ENCODE measurements at places on chromosomes 4 and X.

- peak; percentile 25 for DNase-seq
These were observed 270.1 kb upstream of the LDB2 start for GRCh38 chr4:17168571-17168970.

GRCh38 chr4:58776627-58777026 is 1666.4 kb upstream of the IGFBP7 start:
- no peak for DNase-seq

- peak; percentile 23 for DNase-seq
These were observed 775 bp downstream of the SHROOM4 start for GRCh38 chrX:50812995-50813842.

- no peak for DNase-seq
These were observed 30.3 kb downstream of the SLC16A2 start for GRCh38 chrX:74451450-74452198.

GRCh38 chr4:52907510-52907909 is 45.4 kb downstream of the RASL11B start:
- no peak for DNase-seq

GRCh38 chrX:113804819-113805218 is 779.1 kb upstream of the HTR2C start:
- no peak for DNase-seq

DNA sequence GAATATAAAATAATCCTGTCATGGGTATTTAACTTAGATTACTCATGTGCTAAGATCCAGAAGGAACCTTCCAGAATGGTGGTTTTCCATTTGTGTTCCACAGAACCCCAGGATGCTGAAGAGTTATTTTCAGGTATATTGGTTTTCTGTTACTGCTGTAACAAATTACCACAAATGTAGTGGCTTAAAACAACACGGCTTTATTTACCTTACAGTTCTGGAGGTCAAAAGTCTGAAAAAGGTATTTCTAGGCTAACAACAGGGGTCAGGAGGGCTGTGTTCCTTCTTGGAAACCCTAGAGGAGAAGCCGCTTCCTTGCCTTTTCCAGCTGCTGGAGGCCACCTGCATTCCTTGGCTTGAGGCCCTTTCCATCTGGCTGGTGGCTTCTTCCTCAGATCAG is 57.9 kb upstream of the HPSE start:
- no peak for DNase-seq

- DNase-seq, result no peak
These were observed 1535.3 kb upstream of the PCDH10 start for GRCh38 chr4:131613824-131614216.

DNA sequence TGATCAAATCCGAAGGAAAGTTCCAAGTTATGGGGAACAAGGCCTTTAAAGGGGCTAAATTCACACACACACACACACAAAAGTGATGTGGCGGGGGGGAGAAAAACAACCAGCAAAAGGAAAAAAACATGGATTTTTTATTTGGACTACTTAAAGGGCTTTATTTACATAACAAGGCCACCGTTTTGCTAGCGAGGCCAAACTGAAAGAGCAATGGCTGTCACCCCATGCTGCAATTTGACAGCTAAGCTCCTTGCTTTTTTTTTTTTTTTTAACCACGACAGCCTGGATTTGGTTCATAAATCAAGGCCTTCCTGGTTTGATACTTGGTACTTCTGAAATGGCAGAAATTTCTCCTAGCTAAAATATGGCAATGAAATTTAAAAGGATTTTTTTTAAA is 99.6 kb upstream of the PTCHD1 start:
- no peak for DNase-seq

GRCh38 chrX:2696698-2697215 is 5.7 kb downstream of the CD99 start:
- DNase-seq, result peak; percentile 57

- DNase-seq, result no peak
These were observed 51.8 kb upstream of the TRAM1L1 start for GRCh38 chr4:117137145-117137544.

- no peak for DNase-seq
These were observed 49.7 kb downstream of the CHIC2 start for GRCh38 chr4:54014666-54015160.

GRCh38 chr4:23897564-23898109 is 7.8 kb upstream of the PPARGC1A start:
- no peak for DNase-seq

GRCh38 chr4:108828620-108829019 is 65.8 kb upstream of the ETNPPL start:
- no peak for DNase-seq

DNA sequence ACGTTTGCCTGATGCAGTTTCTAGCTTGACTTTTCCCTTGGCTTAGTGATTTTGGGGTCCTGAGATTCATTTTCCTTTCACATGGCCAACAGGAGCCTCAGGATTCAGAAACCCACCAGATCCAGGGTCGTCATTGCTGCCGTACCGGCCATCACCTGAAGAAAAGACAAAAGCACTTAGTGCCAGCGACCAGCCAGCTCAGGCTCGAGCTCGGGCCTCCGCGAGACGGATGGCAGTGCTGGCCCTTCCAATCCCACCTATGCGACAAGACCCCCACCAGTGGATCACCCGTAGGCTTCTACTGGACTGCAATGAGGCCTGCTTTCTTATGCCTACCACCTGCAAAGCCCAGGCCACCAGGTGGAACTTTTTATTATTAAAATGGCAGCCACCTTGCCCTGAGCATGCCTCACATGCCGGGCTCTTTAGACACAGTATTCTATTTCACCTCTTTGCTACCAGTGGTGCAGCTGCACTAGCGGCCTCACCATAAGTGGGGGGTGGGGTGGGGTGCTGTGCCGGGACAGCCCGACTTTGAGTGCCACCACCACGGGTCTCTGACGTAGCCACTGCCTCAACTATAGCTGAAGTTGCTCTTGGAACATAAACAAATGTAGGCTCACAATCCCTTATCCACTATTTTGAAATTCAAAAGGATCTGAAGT is 84.3 kb downstream of the MTMR1 start:
- no peak for DNase-seq

- DNase-seq, result peak; percentile 59
These were observed 169.0 kb downstream of the RAPGEF2 start for GRCh38 chr4:159271856-159272255.

DNA sequence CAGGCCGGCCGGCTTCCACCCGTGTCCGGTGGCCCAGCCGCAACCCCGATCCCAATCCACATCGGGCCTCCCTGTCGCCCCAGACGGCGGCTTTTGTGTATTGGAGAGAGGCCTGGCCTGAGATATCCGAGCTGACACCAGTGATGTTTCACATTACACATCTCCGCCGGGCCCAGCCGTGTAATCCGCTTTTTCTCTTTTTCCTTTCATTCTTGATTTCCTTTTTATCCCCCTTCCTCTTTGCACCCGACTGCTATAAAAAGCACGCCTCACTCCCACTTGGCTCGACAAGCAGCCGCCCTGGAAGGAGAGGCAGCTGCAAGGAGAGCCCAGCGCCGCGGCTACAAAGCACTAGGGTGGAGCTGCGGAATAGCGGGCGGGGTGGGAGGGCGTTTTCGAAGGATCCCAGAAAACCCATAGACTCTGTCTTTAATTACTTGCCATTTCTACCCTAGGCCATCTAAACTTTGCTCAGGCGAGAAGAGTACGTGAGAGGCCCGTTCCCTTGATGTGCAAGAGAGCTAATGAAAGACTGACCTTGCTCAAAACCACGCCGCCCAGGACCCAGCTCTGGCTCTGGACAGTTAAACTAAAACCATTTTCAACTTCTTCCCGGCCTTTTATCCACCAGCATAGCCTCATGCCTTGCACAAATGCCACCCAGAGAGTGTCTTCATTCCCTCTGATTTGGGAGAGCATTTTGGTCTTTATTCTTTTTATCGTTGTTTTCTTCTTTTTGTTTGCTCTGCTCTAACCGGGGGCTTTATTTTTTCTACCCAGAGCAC is 3.2 kb downstream of the PITX2 start:
- DNase-seq, result no peak

GRCh38 chrX:123331859-123332258 is 147.8 kb downstream of the GRIA3 start:
- DNase-seq, result no peak

- no peak for DNase-seq
These were observed 7.6 kb upstream of the AMELX start for GRCh38 chrX:11285651-11286050.

DNA sequence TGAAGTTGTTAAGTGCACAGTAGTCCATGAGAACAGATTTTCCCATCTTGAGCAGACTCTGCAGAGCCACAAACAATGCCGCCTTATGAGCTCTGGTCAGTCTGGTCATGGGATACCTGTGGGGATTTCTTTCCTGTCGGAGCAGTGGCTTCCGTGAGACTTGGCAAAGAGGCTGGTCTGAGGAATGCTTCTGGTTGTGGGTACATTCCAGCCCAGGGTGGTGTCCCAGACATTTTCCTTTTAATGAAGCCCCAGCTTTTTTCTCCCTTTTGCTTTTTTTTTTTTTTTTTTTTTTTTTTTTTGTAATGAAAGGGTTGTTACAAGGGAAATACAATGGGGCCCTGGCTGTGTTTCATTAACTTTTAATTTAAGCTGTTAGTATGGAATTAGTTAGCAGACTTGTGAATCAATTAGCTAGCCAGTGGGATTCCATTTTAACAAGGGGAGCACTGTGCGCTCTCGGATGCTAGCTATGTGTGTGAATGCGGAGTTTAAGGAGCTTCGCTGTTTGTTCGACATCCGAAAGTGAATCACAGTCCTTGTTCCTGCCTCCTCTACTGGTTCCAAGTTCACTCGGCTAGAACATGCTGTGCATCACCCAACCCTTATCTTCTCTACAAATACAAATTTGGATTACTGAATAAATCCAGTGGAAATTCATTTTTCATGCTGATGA is 225.1 kb downstream of the CBR4 start:
- DNase-seq, result no peak

GRCh38 chrX:41381685-41382084 is 47.7 kb downstream of the DDX3X start:
- no peak for DNase-seq

GRCh38 chr4:166386491-166387360 is 513.7 kb downstream of the TLL1 start:
- no peak for DNase-seq

DNA sequence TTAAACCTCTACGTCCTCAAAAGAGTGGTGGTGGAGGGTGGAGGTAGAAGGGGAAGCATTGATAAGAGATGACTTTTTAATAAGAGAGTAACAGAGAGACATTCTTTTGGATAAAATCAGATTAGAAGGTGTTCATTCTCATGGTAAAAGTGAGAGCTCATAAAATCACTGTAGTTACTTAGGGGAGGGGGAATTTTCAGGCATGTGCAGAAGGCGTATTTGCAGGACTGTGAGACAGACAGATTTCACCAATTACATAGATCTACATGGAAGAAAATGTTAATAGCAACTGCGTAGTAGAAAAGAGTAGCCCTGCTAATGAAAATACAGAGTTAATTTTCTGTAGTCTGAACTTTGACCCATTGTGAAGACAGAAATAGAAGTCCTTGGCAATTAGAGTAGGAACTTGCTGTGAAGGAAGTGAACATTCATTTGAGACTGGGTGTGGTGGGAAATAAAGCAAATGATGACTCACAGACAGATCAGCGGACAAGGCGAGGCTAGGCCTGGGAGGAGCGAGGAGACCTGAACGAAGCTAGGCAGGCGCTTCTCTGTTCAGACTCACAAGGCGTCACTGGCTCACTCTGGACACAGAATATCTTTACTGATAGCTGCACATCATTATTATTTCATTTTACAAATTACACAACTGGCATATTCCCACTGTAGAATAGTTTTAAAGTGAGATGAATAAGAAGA is 57.2 kb upstream of the FAM9C start:
- DNase-seq, result no peak

DNA sequence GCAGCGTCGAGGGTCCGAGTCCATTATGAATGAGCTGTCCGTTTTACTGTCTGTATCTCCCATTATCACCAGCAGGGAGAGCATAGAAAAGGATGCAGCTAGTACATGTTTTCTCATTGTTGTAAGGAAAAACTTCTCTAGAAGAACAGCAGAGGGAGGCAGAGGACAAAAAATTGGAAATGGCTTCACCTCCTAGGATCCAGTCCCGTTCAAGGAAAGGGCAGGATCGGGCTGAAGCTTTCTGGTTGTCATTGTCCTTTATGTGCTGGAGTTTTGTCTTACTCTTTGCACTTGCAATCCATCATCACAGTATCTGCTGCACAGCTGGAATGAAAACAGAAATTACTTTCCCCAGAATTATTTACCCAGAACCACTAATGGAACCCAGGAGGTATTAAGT is 14.7 kb downstream of the NDP start:
- peak; percentile 86 for DNase-seq

DNA sequence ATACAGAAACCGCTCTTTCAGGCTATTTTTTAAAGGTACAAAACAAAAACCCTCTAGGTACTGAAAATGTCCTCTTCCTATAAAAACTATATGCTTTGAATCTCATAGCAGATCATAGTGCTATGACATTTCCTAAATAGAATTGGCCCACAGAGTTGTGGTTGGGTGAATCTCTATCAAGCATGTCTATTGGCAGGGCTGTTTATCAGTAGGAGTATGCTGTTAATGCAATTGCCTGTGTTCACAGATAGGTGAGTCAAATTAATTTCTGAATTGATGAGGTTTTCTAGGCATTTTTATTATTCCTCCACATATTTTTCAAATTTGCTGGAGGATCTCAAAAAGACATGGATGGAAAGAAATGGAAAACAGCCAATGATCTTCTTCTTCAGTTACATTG is 73.9 kb downstream of the QRFPR start:
- DNase-seq, result no peak

DNA sequence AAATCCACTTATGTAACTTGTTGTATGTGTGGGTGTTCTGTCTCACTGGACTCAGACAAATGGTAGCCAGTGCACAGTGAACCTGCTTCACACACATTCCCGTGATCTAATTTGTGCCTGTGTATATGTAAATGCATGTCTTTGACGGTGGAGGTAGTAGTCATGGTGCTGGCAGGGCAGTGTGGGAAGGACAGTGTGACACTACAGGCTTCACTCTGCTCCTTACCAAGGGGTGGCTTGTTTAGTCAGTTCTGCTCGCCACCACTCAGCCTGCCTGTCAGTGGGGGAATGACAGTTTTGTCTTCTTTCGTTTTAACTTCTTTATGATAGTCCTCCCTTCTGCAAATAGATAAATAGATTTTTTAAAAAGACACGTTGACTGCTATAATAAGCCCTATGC is 17.7 kb upstream of the PAQR3 start:
- DNase-seq, result no peak

GRCh38 chr4:143017210-143017609 is 167.5 kb upstream of the USP38 start:
- DNase-seq, result no peak

All from globus pallidus (tissue), 1 donor.